Amniotic epithelial cell (primary cell): ENCODE measurements at places on chromosomes 6 and 20.

DNA sequence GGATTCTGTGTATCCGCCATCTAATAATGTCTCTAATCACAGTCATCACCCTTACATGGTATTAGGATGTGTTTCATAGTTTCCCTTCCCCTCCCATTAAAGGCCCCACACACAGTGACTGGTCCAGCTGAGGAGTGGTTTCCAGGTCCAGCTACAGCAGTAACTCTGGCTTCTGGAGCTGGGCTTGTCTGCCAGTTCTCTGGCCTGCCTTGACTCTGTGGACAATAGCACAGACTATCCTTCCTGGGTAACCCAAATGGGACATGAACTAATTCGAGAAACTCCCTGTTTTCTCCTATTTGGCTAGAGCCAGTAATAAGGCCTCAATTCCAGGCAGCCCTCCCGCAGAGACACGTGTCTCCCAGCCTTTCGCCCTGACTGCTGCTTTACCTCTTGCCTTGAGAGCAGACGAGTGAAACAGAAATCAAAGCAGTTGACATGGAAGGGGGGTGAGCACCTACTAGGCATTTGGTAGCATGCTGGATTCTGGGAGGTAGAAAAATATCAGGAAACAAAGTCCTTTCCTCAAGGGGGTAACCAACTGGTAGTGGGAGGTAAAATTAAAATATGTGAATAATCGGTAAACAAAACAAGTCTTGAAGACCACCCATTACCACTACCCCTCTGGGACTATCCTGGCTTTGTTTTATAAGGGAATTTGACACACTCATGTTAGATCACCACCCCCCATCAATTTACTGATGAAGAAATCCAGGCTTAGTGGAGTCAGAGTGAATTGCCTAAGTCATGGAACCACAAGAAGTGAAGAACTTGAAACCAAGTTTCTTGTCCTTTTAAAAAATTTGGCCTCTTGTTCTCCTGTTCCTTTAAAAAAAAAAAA, 1.2 kb downstream of the TRAF3IP2 start:
- peak; percentile 94 for DNase-seq

DNA sequence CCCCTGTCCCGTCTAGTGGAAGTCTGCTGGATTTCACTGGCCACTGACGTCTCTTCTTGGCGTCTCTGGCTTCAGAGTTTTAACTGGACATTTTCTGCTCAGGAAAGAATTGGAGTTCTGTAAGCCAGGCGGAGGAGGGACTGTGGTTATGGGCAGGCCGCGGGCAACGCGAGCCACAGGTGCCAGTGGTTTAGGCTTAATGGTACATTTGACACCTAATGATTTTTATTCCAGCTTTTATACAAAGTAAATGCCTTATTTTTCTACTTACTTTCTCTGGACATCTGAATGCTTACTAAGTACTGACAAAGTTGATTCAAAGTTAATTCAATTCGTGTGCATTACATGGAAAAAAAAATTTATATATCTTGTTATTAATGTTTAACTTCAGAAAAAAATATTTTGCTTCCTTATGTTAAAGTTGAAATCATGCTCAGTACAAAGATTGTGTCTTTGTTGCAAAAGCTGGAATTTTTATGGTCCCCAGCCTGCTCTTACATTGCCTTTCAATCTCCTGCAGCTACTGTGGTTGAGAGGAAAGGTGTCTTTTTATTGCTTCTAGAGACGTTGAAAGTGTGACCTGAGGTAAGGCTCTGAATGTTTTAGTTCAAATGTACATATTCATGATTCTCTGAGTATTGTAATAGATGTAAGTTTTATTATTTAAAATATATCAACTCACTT, 231.0 kb downstream of the SMOC2 start:
- no peak for DNase-seq

DNA sequence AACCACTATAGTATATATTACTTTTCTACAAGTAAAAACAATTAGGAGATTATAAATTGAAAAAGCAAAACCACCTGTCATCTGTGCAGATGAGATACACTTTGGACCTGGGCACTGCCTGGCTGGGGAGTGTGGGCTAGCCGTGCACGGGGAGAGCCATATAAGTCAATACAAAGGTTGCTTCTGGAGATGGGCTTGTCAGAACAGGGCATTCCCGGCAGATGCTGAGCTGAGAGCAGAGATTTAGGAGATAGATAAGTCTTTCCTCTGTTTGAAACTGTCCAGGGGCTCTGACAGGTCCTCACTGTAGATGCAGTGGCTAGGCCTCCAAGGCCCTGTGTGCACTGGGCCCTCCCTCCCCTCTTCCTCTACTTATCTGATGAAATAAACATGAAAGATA, 34.5 kb downstream of the CD164 start:
- no peak for DNase-seq

DNA sequence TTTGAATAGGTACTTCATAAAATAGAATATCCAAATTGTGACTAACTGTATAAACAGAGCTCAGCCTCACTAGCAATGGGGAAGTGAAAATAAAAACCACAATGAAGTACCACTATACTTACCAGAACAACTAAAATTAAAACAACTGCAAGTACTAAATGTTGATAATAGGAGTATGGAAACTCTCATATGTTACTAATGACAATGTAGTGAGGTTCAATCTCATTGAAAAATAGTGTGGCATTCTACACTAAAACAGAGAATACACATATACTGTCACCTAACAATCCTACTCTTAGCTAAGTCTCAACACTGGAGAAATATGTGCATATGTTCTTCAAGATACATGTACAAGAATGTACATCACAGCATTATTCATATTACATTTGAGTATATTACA, 132.0 kb upstream of the CARMIL1 start:
- no peak for DNase-seq

DNA sequence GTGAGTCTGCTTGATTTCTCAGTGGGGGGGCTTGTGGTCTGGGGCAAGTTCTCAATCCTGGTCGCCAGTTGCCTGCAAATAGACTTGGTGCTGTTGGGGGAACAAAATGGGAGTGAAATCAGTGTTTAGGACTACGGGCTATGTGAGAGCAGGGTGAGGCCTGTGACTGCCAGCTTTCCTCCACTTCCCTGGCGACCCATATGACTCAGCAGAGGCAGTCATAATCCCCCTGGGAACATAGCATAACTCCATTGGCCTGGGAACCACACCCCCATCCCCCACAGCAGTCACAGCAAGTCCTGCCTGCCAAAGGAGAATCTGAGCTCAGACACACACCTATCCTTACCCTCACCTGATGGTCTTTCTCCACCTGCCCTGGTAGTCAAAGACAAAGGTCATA, 387.9 kb downstream of the LMBRD1 start:
- no peak for DNase-seq

- DNase-seq, result peak; percentile 33
Measured at GRCh38 chr6:89146718-89147700, 1.2 kb downstream of the PM20D2 start.

DNA sequence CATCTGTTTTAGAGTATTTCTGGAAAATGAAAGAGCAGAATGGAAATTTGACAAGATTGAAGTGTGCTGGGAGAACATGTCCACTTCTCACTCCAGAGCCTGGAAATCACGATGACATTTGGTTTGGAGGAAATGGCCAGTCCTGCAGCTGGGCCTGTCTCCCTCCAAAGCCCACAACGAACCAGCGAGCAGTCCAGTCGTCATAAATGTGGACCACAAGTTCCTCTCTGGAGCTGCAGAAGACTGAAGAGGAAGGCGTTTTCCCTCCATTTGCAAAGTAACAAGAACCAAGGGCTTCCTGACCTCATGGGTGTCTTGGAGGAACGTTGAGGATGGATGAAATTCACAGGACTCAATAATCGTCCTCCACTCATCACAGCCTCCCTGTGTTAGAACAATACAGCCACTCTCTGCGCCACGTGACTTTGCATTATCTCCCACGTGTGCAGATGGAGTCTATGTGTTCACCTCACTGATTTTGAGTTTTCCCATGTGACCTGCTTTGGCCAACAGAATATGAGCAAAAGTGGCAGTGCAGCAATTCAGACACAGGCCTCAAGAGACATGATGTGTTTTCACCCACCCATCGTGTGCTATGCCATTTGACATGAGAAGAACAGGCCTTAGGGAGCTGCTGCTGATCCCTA, 9.1 kb upstream of the SPATS1 start:
- no peak for DNase-seq

DNA sequence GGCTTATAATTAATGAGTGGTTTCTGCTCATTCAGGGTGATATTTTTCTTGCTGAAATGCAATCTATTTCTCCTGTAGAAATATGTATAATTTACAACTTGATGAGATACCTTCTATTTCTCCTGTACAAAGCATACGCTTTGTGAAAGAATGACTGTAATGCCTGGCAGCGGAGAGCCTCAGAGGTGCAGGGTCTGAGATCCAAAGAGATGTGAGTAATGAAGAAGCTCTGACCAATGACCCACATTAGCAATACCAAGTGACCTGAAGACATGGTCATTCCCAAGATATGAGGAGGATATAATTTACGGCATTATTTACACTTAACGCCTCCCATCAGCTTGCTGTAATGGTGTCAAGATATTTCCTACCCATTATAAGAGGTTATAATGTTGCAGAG, 98.4 kb upstream of the RAB32 start:
- no peak for DNase-seq

DNA sequence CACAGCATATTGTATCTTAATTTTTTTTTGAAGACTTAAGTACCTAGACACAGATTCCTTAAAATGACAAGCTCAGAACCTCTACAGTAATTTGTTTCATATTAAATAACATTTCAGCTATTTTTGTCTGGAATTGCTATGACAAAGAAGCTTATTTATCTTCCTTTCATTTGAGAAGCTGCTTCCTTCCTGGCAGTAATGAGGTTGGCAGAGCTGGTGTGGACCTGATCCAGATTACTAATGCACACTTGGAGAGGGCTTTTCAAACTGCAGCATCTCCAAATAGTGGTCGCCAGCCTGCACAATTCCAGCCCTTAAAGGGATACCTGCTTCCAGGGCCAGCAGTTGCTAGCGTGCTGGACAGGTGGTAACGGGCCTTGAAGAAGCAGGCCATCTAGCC, 12.1 kb downstream of the PTCHD4 start:
- DNase-seq, result no peak

- no peak for DNase-seq
Measured at GRCh38 chr6:43286980-43287716, 10.9 kb upstream of the SLC22A7 start.

- no peak for DNase-seq
Measured at GRCh38 chr20:33235696-33236095, at the start of gene BPIFA1. Gene BPIFA1, plus strand, starts transcription at chr20:33235996. Its CDS starts 1,716 bp downstream, at chr20:33237712.

GRCh38 chr20:47456952-47457724, 44.5 kb upstream of the NCOA3 start:
- peak; percentile 71 for DNase-seq

DNA sequence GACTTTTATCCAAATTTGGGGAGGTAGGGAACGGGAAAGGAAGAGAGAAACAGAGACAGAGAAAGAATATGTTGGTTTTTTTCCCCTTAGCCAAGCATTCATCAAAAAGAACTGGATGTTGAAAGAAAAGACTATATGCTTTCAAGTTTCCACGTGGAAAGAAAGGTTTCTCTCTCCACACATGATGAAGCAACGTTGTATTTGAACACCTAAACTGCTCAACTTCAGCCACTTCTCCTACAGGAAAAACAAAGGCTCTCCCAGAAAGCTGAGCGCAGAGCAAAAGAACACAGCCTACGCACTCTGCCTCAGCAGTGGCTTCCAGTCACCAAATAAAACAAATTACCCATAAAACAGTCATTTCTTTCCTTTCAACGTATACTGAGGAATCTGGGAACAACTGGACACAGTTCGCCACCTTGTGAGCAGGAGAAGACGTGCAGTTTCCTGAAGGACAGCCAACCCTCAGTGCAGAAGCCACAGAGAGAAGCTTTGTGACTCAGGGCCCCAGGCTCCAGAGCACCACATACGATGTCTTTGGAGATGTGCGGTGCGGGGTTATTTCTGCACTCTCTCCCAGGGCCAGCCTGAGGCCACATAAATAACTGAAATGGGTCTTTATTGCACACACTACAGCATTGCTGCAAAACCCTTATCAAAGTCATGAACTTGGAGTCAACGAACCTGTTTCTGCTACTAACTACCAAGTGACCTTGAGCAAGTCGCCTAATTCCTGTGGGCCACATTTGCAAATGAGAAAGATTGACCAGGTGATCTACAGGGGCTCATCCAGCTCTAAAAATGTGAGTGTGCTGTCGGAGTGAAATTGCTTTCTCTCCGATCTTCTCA, 10.1 kb downstream of the IL17F start:
- peak; percentile 47 for DNase-seq

DNA sequence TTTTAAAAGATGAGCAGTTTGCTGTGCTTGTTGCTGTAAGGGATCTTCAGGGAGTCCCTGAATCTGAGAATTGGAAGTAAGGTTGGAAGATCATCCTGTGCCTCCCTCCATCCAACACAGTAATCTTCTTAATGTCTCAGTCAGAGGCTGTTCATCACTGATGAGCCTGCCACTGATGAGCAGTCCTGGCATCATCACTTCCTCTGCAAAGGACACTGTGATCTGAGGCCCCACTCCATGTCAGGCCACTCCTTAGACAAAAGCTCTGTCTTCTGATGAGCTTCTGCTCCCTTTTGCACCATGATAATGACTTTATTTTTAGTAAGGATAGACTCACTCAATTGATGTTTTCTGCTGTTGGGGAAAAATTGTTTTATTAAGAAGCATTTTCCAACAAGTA, 121.0 kb downstream of the UST start:
- no peak for DNase-seq

- DNase-seq, result peak; percentile 78
Measured at GRCh38 chr6:102075539-102075938, 682.0 kb downstream of the GRIK2 start.

DNA sequence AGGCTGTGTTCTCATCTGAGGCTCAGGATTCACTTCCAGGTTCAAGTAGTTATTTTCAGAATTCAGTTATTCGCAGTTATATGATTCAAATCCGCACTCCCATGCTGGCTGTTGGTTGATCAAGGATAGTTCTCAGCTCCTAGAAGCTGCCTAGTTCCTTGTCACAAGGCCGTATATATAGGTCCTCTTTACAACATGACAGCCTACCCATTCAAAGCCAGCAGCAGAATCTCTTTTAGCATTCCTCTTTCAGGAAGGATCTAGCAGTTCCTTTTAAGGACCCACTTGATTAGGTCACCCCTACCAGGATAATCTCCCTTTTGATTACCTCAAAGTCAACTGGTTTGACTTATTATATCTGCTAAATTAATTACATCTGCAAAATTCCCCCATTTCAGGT, 23.8 kb upstream of the LAMP5 start:
- no peak for DNase-seq

DNA sequence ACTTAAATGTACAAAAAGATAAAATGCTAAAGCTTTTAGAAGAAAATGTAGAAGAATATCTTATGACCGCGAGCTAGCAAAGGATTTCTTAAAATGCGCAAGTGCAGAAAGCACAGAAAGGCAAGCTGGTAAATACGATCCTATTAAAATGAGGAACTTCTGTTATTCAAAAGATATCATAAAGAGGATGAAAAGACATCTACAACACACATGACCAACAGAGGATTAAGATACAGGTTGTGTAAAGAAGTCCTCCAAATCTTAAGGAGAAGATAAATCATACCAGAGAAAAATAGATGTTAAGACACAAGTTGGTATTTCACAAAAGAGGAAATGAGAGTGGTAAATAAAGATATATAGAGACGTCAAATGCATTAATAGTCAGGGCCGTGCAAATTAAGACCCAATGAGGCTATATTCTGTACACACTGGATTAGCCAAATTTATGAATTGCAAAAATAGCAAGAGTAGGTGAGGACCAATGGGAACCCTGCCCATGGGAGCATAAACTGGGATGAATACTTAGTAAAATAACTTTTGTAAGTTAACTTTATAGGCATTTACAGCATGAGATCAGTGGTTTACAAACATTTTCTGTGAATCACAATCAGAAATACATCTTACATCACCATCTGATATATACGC, 23.0 kb downstream of the APCDD1L start:
- no peak for DNase-seq
